Lower leg skin (tissue), 4 donors: ENCODE measurements at places on chromosomes 5 and 9. TPM values are rescaled to one million over a fixed set of nuclear protein-coding genes. Genes with fewer than 3 reads are reported as not detected.

GRCh38 chr5:77718934-77719610 is 57.1 kb downstream of the TBCA start:
- no peak for DNase-seq

GRCh38 chr5:90308787-90309585 is 100.6 kb downstream of the CETN3 start:
- DNase-seq: no peak

ELOVL7 gene
- 41.5 TPM for total RNA-seq

DNA sequence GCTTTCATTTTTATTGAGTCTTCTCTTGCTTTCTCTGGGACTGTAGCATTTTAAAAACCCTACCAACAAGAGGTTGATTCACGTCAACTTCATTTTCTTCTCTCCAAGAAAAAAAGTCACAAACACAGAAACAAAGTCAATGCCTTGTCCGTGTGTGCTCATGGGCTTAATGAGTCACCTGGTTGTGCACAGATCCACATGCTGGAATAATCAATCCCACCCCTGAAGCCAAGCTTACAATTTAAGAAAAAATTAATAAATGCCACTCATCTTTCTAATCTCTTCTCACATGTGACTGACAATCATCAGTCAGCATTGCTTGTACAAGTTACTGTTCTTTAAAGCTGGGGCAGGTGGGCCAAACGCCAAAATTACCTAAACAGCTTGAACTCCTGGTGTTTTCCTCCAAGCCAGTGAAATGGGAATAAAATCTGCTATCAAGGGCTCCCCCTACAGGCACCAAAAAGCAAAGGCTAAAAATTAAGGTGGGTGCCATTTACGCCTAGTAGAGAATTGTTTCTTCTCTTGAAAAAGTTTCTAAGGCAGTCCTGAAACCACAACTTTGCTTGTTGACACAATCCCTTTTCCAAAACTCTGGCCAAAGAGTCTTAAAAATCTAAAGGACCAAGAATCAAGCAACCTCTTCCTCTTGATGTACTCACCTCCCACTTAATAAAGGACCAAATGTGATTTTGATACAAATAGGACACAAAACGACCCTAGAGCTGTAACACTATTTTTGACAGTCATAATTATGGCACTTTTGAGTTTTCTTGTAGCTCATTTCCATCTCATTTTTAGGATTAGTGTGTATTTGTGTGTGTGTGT is 21.3 kb downstream of the TRMO start:
- no peak for DNase-seq

GRCh38 chr9:72154468-72155285 is 5.4 kb downstream of the GDA start:
- DNase-seq: no peak

DNA sequence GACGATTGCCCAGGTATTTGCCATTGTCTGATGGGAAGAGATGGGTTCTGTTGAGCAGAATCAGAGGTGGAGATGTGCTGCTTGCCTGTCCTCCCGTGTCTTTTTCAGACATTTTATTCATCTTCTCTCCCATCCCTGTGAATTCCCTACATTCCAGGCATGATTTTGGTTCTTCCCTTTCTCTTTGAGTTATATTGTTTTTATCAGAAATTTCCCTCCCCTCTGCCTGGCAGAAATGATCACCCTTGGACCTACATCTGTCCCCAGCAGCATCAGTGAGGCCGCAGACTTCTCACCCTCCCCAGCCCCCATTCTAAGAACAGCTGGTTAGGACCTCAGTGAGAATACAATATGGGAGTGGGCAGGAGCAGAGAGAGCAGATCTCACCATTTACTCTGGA is 640.2 kb downstream of the CCDC171 start:
- no peak for DNase-seq

PCDH1 gene
- 145 TPM for total RNA-seq

GRCh38 chr5:161763571-161763970 is 78.0 kb downstream of the GABRA6 start:
- no peak for DNase-seq

RPL7A gene
- total RNA-seq: 2,697 TPM

DNA sequence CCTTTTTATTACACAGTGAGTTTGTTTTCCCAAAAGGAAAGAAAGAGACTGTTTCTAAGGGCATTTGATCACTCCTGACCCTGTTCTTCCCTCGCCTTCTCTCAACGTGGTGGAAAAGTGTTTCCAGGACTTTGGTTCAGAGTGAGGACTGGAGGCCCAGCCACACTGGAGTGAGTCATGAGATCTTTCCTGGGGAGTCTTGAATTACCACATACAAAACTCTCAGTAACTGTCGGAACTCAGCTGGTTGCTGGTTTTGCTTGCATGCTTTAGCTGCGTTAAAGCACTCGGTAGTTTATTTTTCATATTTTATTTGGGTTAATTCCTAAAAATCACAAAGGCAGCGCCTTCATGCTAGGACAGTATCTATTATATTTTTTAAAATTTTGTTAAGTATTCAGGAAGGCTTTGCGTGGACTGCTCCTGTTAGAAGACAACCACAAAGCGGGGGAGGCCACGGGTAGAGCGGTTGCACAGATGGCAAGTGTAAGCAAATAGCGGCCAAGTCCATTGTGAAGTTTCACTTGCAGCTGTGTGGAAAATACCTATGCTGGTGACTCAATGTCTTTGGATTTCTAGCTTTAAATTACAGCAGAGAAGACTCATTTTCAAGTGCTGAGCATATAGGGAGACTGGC is 77.7 kb downstream of the ARSB start:
- no peak for DNase-seq

DMGDH gene
- 0.42 TPM for total RNA-seq

FABP6 gene
- total RNA-seq: not detected

- no peak for DNase-seq
Observed at GRCh38 chr5:93421987-93422401, 159.0 kb downstream of the NR2F1-AS1 start.

CEP72 gene
- 11.9 TPM for total RNA-seq

FAT2 gene
- 123 TPM for total RNA-seq

RNF208 gene
- total RNA-seq: 3.8 TPM

- DNase-seq: no peak
Observed at GRCh38 chr5:38780316-38780715, 65.5 kb upstream of the OSMR start.

DNA sequence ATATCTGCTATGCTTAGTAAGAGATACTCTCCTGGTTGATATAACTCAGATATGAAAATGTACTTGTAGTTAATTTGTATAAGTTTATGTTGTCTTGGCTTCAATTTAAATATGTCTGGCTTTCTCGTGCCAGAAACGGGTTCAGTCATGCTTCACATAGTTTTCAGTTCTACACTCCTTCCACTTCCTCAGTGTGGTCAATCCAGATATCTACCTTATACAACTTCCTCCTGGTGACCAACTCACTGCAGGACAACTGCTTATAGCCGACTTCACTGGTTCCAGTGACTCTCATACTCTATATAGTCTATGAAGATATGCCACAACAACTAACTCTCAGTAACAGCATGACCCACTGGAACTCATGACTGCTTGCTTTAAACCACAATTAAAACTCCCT is 690.4 kb downstream of the SLCO4C1 start:
- DNase-seq: no peak

DNA sequence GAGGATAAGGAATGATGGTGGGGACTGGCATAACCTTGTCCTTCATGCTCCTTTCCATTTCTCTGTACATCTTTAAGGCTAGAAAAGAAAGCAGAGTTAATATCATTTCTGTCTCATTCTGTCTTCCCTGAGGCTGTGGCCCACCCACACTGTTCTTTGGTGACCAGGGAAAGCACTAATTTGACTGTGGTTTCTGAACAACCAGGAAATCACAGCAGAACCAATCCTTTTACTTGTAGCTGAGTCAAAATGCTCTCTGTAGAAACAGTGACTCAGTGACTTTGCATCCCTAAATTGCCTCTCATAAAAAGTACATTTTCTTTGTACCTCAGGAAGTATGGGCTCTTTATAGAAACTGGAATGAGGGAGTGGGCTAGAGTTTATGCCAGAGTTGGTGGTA is 28.1 kb downstream of the IL33 start:
- no peak for DNase-seq

DNA sequence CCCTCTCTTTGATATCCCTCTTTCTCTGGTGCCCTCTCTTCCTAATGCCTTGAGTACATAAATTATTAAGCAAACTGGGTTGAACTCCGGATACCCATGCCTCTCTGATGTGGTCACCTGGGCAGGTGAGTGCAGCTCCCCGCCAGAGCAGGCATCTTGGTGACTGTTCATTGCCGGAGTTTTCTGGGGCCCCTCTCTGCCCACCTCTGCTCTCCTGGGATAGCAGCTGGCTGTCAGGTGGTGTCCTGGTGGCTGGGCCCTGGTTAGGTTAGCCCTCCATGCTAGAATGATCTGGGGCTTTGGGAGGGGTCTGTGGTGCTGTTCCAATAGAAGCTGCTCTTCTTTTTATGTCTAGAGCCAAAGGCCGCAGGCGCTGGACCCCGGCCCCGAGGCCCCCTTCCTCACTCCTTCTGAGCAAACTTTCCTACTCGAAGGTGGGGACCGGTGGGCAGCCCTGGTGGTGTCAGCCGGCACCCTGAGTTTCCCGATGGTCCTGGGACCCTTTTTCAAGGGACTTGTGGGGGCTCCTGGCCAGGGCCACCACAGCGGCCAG is 4.9 kb upstream of the SCGB3A1 start:
- no peak for DNase-seq

DNA sequence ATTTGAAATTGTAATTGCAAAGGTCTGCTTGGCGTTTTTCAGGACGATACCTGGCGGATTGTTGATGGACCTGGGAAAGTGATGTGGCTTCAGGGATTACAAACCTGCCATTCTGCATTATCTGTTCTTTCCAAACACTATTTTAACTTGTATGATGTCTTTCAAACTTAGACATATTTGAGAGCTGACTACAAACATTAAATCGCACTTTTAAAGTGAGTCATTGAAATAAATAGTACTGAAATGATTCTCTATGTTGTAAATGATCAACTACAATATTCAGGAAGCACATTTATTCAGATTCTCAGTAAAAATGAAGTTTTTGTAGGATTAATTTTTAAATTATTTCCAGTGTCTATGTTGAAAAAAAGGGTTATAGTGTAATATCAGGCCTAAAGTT is 32.3 kb upstream of the TMEM171 start:
- no peak for DNase-seq

DNA sequence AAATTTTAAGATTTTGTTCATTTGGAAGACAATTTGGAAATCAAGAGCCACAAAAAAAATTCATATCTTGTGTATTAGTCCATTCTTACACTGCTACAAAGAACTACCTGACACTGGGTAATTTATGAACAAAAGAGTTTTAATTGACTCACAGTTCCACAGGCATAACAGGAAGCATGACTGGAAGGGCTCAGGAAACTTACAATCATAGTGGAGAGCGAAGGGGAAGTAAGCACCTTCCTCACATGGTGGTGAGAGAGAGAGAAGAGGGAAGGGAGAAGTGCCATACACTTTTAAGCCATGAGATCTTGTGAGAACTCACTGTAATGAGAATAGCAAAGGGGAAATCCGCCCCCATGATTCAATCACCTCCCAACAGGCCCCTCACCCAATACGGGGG is 274.4 kb downstream of the KCNN2 start:
- no peak for DNase-seq

GRCh38 chr5:103035701-103036100 is 84.2 kb downstream of the GIN1 start:
- DNase-seq: no peak

GRCh38 chr5:35247648-35248034 is 17.4 kb upstream of the PRLR start:
- no peak for DNase-seq

FOXD4L6 gene
- not detected for total RNA-seq

IL7R gene
- total RNA-seq: 3.4 TPM

GRCh38 chr9:27344776-27345175 is 47.8 kb upstream of the EQTN start:
- DNase-seq: no peak

DNA sequence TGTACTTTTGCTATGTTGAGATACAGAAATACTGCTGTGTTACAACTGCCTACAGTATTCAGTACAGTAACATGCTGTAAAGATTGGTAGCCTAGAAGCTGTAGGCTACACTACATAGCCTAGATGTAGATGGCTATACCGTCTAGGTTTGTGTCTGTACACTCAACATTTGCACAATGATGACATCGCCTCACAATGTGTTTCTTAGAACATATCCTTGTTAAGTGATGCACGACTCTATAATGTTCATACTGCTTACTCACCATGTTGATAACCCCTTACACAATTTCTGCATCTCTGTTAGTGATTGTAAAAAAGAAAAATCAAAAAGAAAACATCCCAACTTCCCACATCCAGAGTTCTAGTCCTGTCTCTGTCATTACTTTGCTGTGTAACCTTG is 450.0 kb downstream of the CCDC171 start:
- DNase-seq: no peak

- DNase-seq: no peak
Observed at GRCh38 chr5:170195961-170196360, 36.8 kb upstream of the C5orf58 start.

CETN3 gene
- total RNA-seq: 6.3 TPM

DRD1 gene
- 0.15 TPM for total RNA-seq

GRCh38 chr5:155408465-155408864 is 394.9 kb downstream of the KIF4B start:
- DNase-seq: no peak

DNA sequence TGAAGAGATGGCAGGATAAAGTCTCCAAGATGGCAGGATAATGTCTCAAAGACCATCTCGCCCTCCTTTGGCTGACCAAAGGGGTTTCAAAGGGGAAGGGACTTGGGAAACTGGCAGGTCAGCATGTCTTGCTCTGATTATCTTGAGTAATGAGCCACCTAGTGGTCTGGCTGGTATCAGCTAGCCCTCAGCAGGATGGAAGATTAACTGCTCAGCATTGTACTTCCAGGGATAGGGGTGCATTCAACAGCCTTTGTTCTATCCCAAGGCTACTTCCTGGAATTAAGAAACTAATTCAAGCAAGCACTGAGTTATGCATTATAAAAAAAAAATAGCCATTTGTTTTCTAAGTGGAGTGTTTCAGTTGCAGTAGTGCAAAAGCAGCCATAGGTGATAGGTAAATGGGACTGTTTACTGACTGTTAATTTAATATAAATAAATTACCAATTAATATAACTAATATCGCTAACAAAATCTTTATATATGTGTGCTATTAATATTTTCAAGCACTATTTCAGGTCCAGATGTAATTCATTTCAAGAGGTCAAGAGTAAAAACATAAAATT is 555.5 kb downstream of the CDH9 start:
- no peak for DNase-seq

DNA sequence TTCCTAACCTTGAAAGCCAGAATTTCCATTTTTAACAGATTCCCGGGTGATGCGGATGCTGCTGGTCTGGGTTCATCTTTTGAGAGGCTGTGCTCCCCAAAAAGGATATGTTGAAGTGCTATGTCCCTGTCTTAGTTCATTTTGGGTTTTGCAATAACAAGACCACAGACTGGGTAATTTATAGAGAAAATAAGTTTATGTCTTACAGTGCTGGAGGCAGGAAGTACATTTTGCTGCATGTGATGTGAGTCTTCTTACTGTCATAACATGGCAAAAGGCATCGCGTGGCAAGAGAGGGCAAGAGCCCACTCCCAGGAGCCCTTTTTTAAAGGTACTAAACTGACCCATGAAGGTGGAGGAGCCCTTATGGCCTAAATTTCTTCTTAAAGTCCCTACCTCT is 114.1 kb downstream of the DAPK1 start:
- no peak for DNase-seq

GRCh38 chr5:179731791-179732411 is 721 bp upstream of the MAML1 start:
- DNase-seq: no peak

DMRTA1 gene
- 0.97 TPM for total RNA-seq
